Fibroblast of pulmonary artery (primary cell): ENCODE measurements at places on chromosomes 7 and 10.

- DNase-seq: no peak
These were observed 30.2 kb upstream of the IKZF1 start for GRCh38 chr7:50274361-50274760.

GRCh38 chr7:595621-596010, 76.0 kb upstream of the PDGFA start:
- no peak for DNase-seq

DNA sequence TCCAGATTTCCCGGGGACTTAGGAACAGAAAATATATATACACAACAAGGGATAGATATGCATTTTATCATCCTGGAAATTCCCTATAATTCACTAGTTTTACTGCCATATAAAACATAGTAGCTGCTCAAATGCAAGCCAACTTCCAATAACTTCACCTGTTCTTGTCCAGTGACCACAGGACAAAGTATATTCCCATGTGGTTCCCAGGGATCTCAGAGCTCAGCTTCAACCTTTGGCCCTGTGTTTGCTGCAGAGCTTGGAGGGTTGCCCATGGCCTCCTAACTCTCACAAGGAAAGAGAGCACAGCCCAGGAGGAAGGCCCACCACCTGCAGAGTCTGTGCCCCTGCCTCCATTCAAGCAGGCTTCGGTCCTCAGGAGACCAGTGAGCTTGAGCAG, 4.5 kb upstream of the DRGX start:
- no peak for DNase-seq

- DNase-seq: no peak
These were observed 222.8 kb downstream of the TNS3 start for GRCh38 chr7:47358944-47359588.

DNA sequence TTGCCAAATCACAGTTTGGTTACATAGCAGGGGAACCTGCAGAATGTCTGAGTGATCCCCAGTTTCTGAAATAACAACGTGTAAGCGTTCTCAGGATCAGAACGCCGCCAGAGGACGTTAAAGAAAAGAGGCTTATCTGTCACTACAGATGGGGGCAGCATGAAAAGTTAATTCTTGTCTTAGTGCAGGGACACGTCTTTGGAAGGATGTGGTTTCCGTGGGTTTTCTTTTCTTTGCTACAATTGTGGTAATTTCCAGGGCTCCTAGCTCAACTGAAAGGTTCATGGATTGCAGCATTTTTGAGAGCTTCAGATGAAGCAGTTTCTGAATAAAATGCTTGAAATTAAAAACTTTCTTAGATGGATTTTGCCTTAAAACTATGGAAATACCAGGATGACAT, 106.6 kb downstream of the PRKCQ start:
- no peak for DNase-seq

DNA sequence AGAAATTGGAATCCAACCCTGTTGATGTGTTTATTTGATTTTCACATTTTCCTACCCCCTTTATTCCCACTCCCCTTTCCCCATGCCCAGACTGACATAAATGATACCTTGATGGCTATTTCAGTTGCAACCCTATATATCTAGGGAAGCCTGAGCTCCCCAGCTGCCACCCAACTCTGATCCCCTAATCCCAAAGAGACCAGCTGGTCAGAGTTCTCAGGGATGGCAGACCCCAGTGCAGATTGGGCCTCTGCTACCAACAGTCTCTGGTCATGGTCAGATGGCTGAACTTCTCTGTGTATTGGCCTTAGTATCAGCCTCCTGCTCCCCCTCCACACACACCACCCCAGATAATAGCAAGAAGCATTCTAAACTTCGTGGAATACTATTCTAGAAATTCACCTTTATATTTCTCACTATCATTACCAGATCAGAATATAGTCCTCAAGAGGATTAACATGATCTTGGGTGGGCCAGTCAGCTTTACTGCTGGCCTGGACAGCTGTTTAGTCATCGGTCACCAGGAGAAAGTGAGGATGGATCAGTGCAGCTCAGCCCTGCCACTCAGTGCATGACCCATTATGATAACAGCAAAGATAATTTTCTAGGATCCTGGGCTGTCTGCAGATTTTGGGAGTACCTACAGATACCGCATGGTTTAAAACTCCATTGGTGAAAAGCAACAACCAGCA, 24.5 kb upstream of the BTRC start:
- DNase-seq: no peak

- DNase-seq: no peak
These were observed 6.4 kb downstream of the ADCK2 start for GRCh38 chr7:140679186-140679585.

DNA sequence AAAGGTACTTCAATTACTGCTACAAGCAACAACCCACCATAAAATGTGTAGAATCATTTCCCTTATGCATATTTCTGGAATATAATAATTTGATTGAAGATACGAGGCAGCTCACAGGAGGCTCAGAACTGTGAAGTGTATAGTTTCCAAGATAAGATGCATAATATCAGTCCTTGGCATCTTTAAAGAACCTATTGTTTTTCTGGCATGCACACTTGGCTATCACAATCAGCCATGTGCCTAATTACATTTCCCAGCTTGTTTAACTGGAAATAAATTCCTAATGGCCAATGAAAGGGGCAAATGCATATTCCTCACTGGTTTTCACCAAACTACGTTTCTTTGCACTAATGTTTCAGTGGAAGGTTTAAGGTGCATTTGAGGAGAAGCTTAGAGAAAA, 83.4 kb upstream of the LRRC18 start:
- DNase-seq: no peak

DNA sequence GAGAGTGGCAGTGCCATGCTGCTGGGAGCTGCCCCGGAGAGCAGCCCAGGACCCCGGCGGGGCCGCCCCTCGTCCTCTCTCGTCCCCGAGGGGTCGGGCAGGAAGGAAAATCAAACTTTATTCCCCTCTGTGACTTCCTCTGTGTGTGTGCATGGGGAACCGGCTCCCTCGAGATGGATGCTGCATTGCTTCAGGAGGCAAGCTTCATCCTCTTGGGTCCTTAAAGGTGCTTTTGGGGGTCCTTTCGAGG, 726 bp downstream of the MCU start:
- no peak for DNase-seq
